ENCODE measurements at places on chromosomes 7 and 10. TPM values are rescaled to one million over a fixed set of nuclear protein-coding genes. Genes with fewer than 3 reads are reported as not detected.

AUTS2 gene
- total RNA-seq: 13.9 TPM

ACSM6 gene
- not detected for total RNA-seq

KCNIP2 gene
- not detected for total RNA-seq

DNA sequence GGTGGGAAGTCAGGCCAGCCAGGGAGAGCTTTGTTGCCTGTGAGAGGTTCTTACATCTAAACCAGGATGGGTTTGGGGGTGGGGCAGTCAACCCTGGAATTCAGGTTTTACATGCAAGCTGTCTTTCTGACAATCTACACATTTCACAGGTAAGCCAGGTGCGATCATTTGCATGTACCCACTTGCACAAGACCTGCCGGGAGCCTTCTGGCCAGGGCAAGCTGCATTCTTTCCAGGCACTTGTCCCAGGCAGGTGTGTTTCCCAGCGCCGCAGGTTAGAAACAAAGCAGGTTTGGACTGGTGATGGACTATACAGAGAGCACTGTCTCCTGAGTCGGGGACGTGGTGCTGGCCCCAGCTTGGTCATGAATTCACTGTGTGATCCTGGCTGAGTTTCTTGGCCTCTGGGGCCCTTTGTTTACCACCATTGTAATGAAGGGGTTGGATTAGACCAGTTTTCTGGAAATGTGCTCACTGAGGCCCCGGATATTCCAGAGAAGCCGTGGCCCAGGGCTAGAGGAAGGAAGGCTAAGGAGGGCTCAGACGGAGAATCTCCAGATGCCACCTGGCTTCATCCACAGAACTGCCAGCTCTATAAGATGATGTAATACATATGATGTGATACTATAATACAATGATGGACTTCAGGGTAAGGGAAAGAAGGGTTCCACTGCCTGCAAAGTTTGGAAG lies 205.2 kb upstream of the SVIL start:
- no peak for DNase-seq

DNA sequence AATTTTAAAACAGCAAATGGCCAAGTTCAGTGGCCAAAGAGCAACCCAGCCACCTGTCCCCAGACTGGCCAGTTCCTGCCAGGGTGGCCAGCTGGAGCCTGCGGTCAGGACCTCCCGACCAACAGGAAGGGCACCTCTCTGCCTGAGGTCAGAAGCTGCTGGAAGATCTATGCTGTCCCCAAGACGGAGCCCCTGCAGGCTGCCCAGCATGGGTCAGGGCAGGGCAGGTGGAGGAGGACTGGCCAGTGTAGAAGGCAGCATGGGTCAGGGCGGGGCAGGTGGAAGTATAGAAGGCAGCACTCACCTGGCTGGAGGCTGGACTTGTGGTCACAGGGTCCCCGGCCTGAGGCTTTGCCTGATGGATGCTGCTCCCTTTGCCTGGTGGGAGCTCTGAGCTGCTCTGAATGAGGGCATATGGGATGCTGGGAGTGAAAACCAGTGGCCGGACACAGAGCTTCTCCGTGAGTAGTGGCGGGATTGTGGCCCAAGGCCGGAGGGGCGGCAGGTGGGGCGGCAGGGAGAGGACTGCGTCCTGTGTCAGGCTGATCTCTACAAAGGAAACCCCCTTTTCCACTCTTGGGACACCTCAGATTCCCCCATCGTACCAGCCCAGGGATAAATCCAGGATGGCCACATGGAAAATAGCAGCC lies 229.2 kb downstream of the TCERG1L start:
- DNase-seq: no peak

ACTR3C gene
- total RNA-seq: 0.06 TPM

DNA sequence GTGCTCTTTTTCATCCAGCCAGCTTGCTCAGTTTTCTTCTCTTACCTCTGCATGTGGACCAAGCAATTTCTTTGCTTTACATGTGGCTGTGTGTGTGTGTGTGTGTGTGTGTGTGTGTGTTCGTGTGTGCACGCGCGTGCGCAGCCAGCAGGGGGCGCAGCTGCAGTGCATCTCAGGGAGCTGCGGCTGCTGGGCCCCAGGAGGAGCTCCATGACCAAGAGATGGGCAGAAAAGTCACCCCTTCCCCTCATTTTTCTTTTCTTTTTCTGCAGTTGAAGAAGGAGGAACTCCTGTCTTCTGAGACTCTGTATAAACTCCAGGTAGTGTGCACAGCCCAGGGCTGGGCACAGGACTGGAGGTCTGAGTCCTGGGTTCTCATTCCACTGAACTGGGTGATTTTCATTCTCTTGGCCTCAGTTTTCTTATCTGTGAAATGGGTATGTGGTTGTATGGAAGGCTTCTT lies 41.8 kb downstream of the BLNK start:
- DNase-seq: peak; percentile 79

- no peak for DNase-seq
Measured at GRCh38 chr10:21926358-21926925, 77.1 kb downstream of the DNAJC1 start.

- DNase-seq: no peak
Measured at GRCh38 chr10:24731942-24732341, 8.3 kb upstream of the ARHGAP21 start.

ELFN1 gene
- total RNA-seq: 1.1 TPM

CALN1 gene
- total RNA-seq: 2.8 TPM

DNA sequence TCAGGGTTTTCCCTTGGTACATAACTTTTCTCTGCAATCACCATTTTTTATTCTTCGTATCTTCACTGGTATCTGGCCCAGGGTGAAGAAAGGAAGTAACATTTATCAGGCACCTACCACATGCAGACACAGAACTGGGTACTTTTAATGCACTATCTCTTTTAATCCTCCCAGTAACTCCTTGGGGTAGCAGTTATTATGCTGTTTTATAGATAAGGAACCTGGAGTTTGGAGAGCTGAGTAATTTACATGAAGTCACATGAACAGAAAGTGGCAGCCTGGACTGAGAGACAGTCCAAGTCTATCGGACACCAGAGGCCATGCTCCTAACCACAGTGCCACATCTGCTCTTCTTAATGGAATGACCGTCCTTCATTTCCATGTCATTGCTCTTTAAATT lies 117.1 kb upstream of the PODXL start:
- DNase-seq: no peak

DNA sequence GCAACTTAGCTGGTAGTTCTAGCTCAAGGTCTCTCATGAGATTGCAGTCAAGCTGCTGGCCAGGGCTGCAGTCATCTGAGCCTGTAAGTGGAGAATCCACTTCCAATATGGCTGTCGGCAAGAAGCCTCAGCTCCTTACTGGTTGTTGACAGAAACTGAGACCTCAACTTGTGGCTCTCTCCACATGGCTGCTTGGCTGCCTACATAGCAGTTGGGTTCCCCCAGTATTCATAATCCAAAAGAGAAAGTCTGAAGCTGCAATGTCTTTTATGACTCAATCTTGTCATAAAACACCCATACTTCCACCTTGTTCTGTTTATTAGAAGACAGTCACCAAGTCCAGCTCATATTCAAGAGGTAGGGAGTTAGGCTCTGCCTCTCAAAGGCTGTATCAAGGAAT lies 334.9 kb upstream of the KMT2E start:
- peak; percentile 15 for DNase-seq

DNA sequence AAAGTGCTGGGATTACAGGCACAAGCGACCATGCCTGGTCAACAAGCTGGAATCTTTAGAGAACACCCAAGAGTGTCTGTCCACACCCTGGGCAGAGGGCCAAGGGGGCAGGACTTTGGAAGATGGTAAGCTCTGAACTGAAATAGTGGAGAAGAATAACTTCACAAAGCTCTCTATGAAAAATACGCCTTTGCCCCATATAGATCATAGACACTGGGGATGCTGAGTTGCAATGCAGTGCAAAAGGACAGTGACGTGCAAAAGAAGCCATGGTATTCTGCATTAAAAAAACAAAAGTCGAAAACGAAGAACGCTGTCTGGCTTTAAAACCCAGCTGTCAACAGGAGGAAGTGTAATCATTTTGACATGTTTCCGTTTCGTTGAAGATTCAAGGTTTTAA lies 353.6 kb downstream of the CALN1 start:
- DNase-seq: no peak

GRCh38 chr10:122161795-122162194 lies 109.3 kb upstream of the BTBD16 start:
- no peak for DNase-seq

ZNF248 gene
- total RNA-seq: 0.51 TPM

- DNase-seq: no peak
Measured at GRCh38 chr7:3725155-3726059, 424.4 kb downstream of the SDK1 start.

DNA sequence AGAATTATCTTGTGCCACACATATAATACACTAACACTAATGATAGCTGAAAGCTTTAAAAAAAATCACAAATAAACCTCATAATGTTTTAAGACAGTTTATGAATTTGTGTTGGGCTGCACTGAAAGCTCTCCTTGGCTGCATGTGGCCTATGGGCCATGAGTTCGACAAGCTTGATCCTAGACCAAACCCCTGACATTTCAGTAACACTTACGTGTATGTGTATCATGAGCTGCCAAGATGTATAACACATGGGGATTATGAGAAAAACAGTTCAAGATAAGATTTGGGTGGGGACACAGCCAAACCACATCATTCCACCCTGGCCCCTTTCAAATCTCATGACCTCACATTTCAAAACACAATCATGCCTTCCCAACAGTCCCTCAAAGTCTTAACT lies 823.8 kb downstream of the PCDH15 start:
- no peak for DNase-seq

CLRN3 gene
- total RNA-seq: not detected

DNA sequence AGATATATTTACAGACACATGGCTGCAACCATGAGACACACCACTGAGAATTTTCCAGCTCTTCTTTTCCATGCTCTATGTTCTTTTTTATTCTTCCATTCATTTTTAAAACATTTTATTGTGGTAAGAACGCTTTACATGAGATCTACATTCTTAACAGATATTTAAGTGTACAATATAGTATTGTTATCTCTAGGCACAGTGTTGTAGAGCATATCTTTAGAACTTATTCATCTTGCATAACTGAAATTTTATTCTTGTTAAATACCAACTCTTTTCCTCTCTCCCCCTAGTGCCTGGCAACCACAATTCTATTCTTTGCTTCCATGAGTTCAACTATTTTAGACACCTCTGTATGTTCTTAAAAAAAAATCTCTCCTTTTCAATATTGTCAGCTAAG lies 67.1 kb upstream of the HABP2 start:
- DNase-seq: no peak

DNA sequence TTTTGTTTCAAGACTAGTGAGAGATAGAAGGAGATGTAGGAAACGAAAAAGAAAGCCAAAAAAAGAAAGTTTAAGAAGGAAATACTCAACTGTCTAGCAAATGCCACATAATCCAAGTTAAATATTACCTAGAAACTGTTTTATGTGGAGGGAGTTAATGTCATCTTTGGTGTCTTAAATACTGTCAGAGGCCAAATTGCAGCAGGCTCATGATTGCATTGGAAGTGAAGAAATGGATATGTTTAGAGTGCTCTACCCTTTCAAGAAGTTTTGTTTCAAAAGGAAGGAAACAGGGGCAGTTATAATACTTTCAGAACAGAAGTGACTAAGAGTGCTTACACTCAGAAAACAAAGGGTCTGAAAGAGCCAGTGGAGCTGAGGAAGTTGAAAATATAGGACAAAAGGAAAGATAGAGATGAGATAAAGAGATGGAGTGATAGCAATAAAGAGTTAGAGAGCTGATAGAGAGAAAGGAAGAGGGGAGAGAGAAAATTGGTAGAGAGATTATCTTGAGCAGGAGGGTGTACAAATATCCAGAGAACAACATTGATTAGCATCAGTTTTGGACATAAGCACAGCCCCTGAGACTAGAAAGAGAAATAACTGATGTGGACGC lies 28.0 kb upstream of the GNAI1 start:
- DNase-seq: no peak

ECHDC3 gene
- 7.9 TPM for total RNA-seq

DNA sequence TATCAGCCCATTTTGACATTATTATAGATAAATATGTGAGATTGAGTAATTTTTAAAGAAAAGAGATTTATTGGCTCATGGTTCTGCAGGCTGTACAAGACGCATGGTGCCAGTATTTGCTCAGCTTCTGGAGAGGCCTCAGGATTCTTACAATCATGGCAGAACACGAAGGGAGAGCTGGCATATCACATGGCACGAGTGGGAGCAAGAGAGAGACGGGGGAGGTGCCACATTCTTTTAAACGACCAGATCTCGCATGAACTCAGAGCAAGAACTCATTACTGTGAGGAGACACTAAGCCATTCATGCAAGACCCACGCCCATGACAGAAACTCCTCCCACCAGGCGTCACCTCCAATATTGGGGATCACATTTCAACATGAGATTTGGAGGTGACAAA lies 40.1 kb upstream of the ZNF488 start:
- DNase-seq: no peak

DNA sequence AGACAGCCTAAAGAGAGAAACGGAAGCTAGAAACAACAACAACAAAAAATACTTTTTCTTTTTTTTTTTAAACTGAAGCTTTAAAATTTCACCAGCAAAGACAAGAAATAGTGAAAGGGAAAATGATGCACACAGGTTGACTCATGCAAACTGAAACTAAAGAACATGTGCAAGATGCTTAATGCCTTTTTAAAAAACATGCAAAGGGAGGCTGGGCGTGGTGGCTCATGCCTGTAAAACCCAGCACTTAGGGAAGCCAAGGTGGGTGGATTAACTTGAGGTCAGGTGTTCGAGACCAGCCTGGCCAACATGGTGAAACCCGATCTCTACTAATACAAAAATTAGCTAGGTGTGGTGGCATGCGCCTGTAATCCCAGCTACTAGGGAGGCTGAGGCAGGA lies 15.1 kb upstream of the CUBN start:
- peak; percentile 11 for DNase-seq

- no peak for DNase-seq
Measured at GRCh38 chr10:78763651-78764395, 304.9 kb upstream of the ZMIZ1 start.

LAMB1 gene
- total RNA-seq: 157 TPM

MRPL43 gene
- total RNA-seq: 57.7 TPM

SPDYE18 gene
- total RNA-seq: not detected
